ENCODE measurements at places on chromosomes 5 and 9.

DNA sequence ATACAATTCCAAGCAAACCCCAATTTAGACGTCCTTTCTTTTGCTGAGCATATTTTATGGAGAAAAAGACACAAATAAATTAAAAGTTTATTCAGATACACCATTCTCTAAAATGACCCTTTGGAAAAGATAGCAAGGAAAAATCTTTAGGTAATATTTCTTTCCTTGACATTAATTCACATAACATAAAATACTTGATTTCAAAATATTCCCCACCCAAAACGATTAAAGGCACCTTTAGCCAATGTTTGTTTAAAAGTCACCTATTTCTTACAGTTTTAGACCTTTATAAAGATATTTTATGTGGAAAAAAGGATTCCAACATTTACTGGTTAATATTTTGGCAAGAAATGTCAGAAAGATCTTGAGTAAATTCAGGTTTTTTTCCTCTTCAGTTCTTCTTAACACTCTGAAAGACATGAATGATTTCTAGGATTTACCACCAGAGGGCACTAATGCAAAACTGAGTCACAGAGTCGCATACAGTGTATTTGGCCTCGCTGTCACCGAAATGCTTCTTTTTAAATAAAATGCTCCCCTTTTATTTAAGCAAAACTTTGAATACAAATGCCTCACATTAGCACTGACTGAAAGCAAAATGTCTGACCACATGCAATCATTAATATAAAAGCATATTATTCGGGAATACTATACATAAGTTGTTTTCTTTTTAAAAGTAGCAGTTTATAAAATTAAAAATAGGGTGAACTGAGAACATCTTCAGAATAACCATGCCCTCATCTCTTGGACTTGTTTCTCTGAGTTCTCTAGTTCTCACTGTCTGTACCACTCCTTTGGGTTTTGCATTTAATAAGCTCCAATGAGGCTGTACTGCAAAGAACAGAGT is 122.5 kb downstream of the SLC1A3 start:
- peak; percentile 62 for DNase-seq

DNA sequence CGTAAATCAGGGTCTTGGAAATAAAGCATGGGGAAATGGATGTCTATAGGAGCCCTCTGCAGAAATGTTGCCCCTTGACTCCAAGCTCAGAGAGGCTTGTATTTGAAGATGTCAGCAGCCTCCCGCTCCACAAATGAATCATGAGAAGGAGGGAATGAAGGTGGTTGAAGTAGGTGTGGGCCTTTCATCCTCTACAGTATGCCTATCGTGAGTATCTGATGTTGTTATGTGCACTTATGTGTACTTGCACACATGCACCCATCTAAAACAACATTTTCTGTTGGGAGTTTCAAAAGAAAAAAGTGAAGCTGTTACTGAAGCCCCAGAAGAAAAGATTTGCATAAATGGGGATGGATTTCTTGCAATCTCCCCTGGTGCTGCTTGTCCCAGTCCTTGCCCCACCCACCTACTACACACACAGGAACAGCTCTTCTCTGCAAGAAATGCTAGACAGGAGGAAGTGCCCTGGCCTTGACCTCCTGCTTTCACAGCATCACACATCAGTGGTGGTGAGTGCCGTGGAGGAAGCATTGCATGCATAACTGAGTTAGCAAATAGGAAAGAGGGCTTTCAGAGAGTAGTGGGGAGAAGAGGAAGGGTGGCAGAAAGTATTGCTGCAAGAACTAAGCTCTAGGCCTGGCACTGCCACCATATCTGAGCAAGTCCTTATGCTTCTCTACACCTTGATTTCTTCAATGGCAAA is 156.1 kb downstream of the SNX18 start:
- DNase-seq = no peak

DNA sequence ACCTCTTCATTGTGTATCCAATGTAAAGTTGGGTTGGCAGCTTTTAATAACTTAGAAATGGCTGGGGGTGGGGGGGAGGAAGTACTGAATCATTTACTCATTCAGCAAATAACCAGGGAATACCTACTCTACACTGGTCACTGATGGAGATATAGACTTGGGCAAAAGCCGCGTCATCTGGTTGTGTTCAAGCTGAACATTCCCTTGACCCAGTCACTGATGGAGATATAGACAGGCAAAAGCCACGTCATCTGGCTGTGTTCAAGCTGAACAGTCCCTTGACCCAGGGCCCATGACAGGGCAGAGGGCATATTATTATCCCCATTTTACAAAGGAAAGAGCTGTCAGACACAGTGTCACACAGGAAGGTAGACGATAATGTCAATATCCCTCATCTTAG is 32.6 kb downstream of the FOXI1 start:
- no peak for DNase-seq

GRCh38 chr5:136014049-136015002 is 14.5 kb upstream of the TGFBI start:
- no peak for DNase-seq

- no peak for DNase-seq
Observed at GRCh38 chr5:3199962-3200755, 395.5 kb upstream of the IRX1 start.

GRCh38 chr5:175803736-175804454 is 67.5 kb upstream of the CPLX2 start:
- DNase-seq = no peak

GRCh38 chr9:12554636-12555035 is 138.5 kb upstream of the TYRP1 start:
- DNase-seq = no peak

- DNase-seq = no peak
Observed at GRCh38 chr5:135345956-135346731, 52.9 kb downstream of the MACROH2A1 start.

- DNase-seq = no peak
Observed at GRCh38 chr9:92658611-92659010, 11.3 kb downstream of the IPPK start.

- DNase-seq = no peak
Observed at GRCh38 chr5:122639033-122639432, 135.8 kb upstream of the SNX2 start.

- DNase-seq = peak; percentile 11
Observed at GRCh38 chr9:25677301-25678146, 720 bp downstream of the TUSC1 start.

DNA sequence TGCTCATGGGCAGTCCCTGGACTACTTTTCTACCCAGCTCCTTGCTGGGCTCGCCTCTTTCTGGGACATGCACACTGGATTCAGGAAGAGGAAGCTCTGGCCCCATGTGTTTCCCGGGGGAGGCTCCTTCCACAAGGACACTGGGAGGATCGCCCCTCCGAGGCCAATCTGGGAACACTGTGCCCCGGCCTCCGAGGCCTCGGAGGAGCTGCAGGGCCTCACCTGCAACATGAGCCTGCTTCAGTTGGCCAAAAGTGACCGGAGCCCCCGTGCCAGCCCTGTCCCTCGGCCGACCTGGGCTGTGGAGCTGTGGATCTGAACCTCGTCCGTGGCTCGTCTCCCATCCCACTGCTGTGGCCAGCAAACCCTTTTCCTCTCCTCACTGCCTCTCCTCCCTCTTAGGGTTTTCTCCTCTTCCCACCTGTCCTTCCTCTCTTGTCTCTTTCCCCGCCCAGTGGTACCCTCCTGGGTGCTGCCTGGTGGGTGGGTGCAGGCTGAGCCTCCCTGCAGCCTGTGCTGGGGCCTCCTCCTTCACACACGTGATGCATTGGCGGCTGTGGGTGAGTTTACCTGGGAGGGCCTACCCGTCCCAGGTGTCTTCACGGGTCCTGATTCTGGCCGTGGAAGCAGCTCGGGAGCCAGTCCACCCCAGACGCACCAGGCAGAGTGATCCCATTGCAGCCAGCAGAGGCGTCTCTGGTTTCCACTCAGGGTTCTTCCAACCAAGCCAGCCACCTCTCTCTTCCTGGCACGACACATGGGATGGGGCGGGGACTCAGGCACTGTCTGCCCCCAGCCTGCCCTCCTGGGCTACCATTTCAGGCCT is 241.8 kb downstream of the CACNA1B start:
- no peak for DNase-seq

GRCh38 chr5:125381290-125381689 is 634.9 kb upstream of the ZNF608 start:
- no peak for DNase-seq

GRCh38 chr5:96143450-96143849 is 181.8 kb upstream of the ELL2 start:
- DNase-seq = no peak
